ENCODE measurements at places on chromosomes 4 and X.

DNA sequence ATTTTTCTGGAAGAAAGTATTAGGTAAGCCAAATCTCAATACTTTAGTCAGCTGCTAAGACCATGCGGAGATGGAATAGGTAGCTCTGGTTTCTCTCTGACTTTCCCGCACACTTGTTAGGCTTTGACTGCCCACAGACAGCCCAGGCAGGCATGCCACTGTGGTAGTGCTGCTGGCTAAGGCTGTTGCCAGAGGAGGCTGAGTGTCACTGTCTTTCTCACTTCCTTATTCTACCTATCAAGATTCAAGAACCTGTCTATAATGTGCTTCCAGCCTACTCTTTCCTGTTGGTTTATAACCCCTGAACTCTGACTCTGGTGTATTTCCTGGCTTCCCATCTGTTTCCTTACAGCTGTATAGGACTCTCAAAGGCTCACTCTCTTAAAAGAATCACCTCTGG is 81.8 kb upstream of the TRPC5 start:
- no peak for DNase-seq

- DNase-seq = no peak
These were observed 213.3 kb downstream of the EPHA5 start for GRCh38 chr4:65457011-65457410.

GRCh38 chrX:119273420-119274192 is 37.5 kb downstream of the PGRMC1 start:
- no peak for DNase-seq

DNA sequence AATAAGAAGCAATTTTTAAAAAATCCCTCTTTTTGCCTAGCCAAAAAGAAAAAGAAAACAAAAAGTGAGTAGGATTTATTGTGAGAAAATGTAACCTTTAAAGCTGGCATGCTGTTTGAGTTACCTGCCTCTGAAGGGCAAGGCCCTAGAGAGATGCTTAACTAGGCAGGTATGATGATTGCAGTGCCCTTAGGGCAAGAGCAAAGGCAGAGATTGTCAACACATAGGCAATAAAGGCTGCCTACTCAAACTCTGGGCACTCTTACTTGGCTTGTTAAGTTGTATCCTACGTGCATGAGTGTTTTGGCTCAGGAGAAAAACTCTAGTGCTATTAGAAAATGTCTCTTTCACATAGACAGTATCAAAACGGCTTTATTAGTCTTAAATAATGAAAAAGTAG is 306.0 kb downstream of the RPA4 start:
- no peak for DNase-seq

GRCh38 chr4:129604632-129605255 is 508.8 kb downstream of the C4orf33 start:
- DNase-seq = no peak

- no peak for DNase-seq
These were observed 2293.1 kb downstream of the PCDH7 start for GRCh38 chr4:33013282-33013681.

GRCh38 chr4:51820443-51821234 is 22.3 kb upstream of the DCUN1D4 start:
- DNase-seq = no peak

GRCh38 chr4:112747036-112747435 is 110.1 kb downstream of the LARP7 start:
- DNase-seq = no peak

- no peak for DNase-seq
These were observed 46.4 kb downstream of the TBC1D14 start for GRCh38 chr4:6956087-6956433.

DNA sequence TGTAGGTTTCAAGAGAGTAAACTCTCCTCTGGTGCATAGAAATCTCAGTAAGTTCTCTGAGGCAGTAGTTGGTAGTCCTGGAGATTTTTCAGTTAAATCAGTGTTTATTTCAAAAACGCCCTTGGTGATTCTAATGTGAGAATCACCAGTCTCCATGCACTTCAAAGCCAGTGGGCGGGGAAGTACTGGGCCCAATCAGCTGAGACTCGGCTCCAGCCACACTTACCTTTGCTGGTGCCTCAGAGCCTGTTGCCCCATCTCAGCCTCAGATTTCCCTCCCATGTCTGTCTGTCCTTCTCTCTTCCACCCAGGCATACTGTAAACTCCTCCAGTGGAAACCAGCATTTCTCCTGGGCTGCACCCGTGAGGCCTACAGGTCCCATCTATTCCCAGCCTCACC is 7.4 kb upstream of the MGST2 start:
- DNase-seq = no peak

GRCh38 chr4:16717266-16717970 is 181.0 kb downstream of the LDB2 start:
- no peak for DNase-seq

GRCh38 chr4:2071912-2072867 is 13.1 kb downstream of the NAT8L start:
- no peak for DNase-seq

- DNase-seq = no peak
These were observed 234.1 kb upstream of the IGFBP7 start for GRCh38 chr4:57344296-57344695.

DNA sequence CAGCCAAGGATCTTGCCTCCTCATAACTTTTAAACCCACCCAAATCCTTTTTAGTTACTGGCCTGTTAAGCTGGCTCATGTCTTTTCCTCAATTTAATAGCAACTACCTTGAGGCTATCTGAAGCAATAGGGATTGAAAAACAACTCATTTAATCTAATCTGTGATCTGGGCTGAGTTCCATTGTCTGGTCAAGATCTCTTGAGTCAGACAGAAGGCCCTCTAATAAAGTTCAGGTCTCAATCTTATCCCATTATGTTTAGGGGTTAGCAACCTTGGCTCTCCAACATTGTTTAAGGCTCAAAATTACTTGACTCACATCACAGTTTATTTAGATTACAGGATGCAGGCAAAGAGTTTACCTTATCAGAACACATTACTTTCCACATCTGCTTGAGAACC is 436.1 kb downstream of the ANKRD50 start:
- DNase-seq = no peak

DNA sequence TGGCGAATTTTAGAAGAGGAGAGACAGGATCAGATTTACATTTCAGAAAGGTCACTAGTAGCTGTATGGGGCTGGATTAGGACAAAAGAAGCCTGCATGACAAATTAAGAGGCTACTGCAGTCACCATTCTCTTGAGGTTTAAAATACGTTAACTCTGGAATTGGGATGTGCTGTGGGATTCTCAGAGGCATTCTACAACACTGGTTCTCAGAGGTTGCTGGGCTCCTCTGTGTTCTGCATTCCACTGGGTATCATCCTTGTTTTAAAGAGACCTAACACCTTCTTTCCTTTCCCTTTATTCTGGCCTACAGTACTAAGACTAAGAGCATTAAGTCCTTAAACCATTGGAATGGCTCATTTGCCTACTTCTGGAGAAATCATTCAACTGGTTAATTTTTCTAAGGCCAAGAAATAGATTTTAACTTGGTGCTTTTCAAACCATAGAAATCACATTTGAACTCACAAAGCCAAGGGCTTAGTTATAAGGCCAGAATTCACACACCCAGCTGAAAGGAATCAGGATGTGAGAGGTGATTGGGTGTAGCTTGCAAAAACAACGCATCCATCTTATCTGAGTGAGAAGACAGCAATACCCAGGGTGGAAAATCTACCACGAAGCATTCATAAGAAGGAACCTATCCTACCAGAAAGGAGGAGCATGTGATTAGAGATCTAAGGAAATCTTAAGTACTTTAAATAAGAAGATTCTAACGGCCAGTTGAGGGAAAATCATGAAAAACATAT is 116.6 kb downstream of the SHISA3 start:
- no peak for DNase-seq

DNA sequence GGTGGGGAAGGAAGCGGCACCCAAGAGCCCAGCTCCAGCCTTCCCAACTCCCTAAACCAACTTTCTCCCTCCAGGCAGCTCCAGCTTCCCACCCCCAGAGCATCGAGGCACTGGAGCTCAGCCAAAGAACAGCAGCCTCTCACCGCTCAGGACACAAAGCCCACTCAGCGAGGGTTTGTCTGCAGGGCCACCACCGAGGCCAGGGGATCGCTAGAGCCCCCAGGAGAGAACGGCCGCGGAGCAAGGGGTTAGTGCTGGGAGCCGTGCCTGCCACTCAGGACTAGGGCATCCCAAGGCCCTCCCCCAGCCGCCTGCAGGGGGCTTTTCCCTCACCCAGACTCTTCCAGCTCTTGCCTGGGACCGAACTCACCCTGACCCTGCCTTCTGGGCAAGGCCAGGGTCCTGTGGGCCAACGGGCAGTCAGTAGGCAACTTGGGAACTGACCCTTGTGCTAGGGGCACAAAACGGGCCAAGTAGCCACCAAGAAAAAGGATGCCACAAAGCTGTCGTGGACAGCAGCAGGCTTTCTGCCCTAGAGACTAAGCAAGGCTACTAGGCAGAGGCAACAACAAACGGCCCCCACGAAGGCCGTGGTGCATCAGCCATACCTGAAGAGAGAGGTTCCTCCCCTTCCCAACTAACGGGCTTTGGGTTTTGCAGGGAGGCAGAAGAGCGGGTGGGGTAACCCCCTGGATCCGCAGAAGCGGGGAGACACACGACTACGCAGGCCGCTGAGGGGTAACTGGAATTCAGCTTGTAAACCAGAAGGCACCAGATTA is 2.3 kb downstream of the HCFC1 start:
- DNase-seq = peak; percentile 21

GRCh38 chr4:171118091-171118490 is 695.1 kb upstream of the GALNTL6 start:
- DNase-seq = no peak

DNA sequence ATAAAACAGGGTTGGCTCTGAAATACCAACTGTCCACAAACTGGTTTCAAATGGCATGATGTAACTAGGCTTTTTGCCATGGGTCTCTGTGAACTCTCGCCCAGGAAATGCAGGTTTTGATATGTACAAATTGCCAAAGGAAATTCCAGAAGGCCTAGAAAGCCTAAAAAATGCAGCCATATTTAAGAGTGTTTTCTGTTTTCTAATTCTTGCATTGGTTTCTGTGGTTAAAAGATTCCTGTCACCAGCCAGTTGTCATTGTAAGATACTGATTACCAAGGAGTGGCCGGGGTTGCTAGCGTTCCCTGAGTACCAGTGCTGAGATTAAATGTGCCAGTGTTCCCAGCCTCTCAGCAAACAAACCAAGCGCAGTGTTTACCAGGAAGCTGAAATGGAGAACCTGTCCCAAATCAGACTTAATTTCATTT is 53.9 kb upstream of the SORBS2 start:
- no peak for DNase-seq

DNA sequence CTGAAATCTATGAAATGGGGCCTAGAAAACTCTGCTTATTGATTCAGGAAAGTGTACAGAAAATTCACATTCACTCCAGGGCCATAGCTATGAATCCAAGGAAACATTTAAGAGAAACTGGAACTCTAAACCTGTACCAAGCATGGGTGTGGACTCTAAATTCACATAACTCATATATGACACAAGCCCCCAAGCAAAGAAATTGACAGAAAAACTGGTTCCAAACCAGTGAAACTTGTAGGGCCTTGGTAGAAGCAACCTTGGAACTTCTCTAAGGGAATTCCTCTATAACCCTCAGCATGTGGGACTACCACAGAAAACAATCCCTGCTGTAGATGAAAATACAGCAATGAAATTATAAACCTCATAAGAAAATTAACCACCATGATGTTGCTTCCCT is 106.6 kb upstream of the NRK start:
- no peak for DNase-seq

DNA sequence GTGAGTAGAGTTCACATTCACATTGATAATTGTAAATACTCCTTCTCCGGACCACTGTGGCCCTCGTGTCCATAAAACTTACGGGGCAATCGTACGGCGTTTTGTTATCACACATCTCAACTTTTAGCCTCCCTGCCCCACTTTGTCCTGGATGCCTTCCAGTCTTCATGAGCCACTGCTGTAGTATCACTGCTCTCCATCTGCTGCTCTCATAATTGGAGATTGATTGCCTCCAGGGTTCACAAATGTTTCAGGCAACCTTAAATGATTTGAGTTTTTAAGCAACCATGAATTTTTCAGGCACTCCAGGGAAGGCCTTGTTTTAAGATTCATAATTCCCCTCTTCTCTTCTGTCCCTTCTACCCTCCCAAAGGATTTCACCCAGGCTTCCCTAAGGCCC is 28.4 kb downstream of the ALPK1 start:
- no peak for DNase-seq

DNA sequence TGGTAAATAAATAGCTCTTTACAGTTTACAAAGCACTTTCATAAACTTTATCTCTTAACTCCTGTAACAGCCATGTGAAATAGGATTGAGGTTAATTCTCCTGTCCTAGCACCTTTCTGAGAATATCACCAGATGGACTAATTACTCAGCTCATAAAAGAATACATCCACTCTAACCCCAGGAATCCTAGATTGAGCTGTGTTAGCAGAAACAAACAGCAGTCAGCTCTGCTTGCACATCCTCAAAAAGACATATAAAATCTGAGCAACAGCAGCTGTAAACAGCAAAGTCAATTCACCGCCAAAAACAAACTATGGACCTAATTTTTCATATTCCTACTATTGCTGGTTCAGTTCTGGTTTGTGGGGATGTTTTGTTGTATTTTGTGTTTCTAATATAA is 182.8 kb downstream of the QDPR start:
- DNase-seq = peak; percentile 43

GRCh38 chr4:158161551-158162354 is 11.1 kb downstream of the GASK1B start:
- no peak for DNase-seq

DNA sequence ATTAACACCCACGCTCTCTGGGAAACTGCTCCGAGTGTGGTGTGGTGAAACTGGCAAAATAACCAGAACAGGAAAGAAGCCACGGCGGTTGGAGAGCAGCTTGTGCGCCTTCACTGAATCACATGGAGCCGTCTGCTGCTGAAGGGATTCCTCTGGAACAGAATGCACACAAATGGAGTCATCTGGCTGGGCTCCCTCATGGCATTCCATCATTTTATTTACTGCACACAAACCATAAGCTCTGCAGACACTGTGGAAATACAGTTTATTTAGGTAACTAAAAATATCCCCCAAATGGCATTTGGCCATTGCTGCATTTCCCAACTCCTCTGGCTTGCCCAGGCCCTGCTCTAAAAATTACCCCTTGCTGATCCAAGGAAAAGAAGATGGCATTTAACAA is 187.0 kb upstream of the S100G start:
- no peak for DNase-seq

DNA sequence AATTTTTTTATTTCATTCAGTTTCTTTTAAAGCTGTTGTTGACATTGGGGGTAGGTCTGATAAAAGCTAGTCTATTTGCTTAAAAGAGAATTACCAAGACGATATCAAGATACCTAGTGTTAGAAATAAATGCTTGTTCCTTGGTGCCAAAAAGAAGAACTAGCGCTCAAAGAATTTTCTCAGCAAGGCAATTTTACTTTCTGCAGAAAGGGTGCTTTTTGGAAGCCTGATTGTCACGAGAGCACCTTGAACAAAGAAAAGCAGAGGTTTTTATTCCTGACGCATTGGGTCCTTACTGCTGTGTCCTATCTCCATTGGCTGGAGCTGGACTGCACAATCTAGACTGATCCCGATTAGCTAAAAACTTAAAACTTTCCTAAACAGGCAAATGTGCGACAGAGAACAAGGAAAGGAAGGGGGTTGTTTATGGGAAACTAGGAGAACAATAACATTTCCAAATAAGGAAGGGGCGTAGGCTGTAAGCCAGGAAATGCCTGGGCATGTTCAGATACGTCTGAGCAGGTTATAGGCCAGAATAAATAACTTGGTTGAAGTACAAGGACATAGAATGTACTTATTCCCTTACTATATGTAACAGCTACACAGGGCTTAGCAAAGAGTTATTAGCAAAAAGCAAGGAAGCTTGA is 50.3 kb upstream of the STPG2 start:
- no peak for DNase-seq

GRCh38 chr4:87240341-87240740 is 19.9 kb upstream of the KLHL8 start:
- no peak for DNase-seq

GRCh38 chr4:188976644-188977115 is 837.4 kb downstream of the TRIML1 start:
- DNase-seq = no peak

Data from OCI-LY7 (cell line).